ENCODE measurements at places on chromosomes 16 and 17. TPM values are rescaled to one million over a fixed set of nuclear protein-coding genes. Genes with fewer than 3 reads are reported as not detected.

DNA sequence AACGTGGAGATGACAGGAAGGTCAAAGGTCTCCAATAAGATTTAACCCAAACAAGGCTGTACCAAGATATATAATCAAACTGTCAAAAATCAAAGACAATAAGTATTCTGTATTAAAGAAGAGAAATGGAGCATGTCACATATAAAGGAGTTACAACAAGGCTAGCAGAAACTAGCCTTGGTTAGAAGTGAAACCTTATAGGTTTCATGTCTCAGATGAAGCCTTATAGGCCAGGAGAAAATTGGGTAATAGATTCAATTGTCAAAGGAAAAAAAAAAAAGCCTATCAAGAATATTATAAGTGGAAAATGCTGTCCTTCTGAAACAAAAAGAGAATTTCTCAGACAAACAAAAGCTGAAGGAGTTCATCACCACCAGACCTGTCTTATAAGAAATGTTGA, 419.4 kb downstream of the CDH11 start:
- no peak for DNase-seq

GRCh38 chr17:41617698-41618097, 5.1 kb upstream of the KRT16 start:
- DNase-seq, result no peak

GRCh38 chr17:75681289-75681688, 14.2 kb downstream of the SAP30BP start:
- no peak for DNase-seq

- DNase-seq, result no peak
Measured at GRCh38 chr17:57735707-57736106, 9.4 kb downstream of the CCDC182 start.

Gene ADGRG3
- total RNA-seq, result not detected

- no peak for DNase-seq
Measured at GRCh38 chr16:83200005-83200779, 573.4 kb downstream of the CDH13 start.

GRCh38 chr17:38698760-38699159, 6.3 kb upstream of the MLLT6 start:
- DNase-seq, result no peak

Gene CLEC18A
- total RNA-seq, result 11.6 TPM

Gene ADAM11
- 0.21 TPM for total RNA-seq

DNA sequence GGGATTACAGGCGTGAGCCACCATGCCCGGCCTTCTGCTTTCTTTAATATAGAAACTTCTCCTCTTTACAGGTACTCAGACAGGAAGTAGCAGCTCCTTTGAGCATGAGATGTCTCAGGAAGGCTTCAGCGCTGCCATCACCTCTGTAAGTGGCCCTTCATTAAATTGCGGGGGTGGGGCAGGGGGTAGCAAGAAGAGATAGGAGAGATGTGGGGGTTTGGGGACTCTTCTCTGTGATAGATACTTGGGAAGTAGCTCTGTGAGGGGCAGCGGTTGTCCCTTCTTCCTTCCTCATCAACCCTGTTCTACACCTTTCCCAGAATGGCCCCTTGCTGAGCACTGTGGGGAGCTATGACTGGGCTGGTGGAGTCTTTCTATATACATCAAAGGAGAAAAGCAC, 16.8 kb downstream of the ITGAM start:
- no peak for DNase-seq

- no peak for DNase-seq
Measured at GRCh38 chr17:48308581-48308980, 121.4 kb downstream of the SKAP1 start.

DNA sequence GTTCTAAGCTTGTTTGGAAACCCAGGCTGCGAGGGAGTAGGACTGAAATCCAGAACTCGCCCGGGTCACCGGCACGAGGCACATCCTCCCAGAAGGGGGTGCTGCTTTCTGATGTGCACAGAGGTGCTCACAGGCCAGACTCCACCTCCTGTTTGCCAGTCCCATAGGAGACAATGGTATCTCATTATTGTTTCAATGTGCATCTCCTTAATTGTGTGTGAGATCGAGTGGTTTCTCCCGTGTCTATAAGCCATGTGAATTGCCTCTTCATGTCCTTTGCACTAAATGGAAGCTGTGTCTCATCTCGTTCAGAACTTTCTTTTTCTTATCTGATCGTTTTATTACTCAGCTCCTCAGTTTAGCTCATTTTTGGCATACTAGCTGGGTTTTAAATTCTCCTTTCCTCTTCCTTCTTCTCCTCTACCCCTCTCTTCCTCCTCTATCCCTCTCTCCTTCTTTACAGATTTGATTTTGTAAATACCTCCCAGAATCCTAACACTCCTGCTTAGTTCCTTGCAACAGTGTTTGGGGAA, 32.1 kb upstream of the PRKCB start:
- no peak for DNase-seq

GRCh38 chr17:28394337-28395116, 11.5 kb downstream of the SLC46A1 start:
- DNase-seq, result no peak

Gene MT1H
- total RNA-seq, result not detected
